Activated CD4-positive, alpha-beta T cell treated with anti-CD3 and anti-CD28 coated beads, Interleukin-2, amount 10 ng/mL, durations not matched to agents 7 days and 5 days (primary cell): ENCODE measurements at places on chromosomes 11 and 22. TPM values are rescaled to one million over a fixed set of nuclear protein-coding genes. Genes with fewer than 3 reads are reported as not detected.

DNA sequence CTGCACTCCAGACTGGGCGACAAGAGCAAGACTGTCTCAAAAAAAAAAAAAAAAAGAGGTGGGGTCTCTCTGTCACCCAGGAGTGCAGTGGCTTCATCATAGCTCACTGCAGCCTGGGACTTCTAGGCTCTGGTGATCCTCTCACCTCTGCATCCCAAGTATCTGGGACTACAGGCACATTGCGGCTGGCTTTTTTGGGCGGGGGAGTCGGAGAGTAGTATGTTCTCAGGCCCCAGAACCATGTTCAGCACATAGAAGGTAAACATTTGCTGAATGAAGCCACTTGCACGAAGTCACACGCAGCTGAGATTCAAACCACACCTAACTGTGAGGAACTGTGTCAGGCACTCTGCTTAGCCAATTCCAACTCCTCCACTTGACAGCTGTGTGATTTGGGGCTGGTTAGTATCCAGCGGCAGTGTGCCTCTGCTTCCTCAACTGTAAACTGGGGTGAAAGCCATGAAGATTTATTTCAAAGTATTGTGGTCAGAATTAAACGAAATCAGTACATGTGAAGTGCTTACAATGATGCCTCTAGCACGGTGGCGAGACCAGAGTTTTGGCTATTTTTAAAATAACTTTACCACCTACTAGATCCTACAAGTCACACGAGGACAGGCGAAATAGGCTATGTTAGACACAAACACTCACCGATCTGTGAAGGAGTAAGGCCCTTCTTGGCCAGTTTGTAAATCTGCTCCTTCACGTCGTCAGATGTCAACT is 789 bp downstream of the RPS13 start:
- DNase-seq, result peak; percentile 12

The OR5AP2 gene
- total RNA-seq, result not detected

GRCh38 chr11:126637795-126638175 is 282.3 kb downstream of the ST3GAL4 start:
- no peak for DNase-seq

GRCh38 chr11:130854483-130854882 is 61.8 kb downstream of the SNX19 start:
- no peak for DNase-seq

GRCh38 chr11:36360826-36361415 is 64.8 kb downstream of the PRR5L start:
- DNase-seq, result no peak

DNA sequence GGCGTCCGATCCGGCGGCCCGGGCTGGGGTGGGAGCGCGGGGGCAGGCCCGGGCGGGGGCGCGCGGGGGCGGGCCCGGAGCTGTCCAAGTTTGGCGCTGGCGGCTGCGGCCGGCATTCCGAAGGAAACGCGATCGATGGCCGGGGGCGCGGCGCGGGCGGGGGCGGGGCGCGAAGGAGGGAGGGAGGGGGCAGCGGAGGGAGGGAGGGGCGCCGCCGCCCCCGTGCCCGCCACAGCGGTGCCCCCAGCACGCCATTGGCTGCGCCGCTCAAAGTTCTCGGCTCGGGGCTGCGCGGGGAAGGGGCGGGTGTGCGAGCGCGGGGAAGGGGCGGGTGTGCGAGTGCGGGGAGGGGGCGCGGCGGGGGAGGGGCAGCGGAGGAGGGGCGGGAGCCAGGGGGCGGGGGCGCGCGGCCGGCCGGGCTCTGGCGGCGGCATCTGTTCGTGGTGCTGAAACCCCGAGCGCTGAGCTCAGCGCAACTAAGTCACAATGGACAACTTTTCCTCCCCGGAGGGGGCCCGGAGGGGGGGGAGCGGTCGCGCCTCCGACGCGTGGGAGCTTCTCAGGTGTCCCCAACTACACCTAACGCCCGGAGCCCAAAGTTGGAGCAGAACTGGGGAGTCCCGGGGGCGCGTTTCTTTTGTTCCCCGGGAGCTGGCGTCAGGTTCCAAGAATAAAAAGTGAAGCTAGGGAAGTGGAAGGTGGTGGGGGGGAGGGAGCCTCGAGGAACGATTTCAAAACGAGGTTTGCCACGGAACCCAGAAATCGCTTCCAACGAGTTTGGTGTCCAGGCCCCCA is 2.2 kb downstream of the PHF21B start:
- DNase-seq, result no peak

GRCh38 chr11:12066056-12066798 is 44.2 kb upstream of the MICAL2 start:
- DNase-seq, result no peak

- DNase-seq, result no peak
These were observed 8.4 kb upstream of the TNFRSF13C start for GRCh38 chr22:41935015-41935351.

DNA sequence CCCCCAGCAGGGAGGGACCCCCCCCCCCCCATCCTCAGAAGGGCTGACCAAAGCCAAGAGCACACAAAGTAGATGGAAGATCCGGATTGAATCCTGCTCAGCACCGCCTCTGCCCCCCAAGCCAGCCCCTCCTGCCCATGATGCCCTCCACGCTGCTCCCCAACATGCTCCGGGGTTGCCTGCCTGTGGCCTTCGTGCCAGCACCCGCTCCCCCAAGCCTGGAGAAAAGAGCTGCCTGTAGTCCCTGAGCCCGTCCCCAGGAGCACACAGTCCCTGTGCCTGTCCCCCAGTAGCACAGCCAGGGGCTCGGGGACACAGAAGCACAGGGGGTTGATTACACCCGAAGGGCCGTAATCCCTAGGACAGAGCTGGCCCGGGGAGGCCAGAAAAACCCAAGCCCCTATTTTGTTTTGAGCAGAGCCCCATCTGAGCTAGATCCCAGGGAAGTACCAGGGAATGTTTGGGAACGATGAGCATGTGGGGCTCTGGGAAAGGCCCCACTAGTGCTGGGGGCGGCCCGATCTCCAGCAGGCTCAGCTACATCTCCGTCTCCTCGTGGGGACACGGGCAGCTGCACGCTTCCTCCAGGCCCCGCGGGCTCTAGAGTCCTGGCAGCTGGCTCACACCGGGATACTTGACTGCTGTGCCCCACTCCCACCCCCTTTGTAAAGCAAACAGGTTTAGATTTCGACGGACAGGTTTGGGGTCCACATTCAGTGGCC is 66.7 kb downstream of the PHF21B start:
- DNase-seq, result no peak

GRCh38 chr11:126702987-126703386 is 297.6 kb downstream of the KIRREL3 start:
- no peak for DNase-seq

The CDC42EP2 gene
- total RNA-seq, result 0.25 TPM

The PRG3 gene
- total RNA-seq, result not detected

The OSBP2 gene
- total RNA-seq, result 1.1 TPM

DNA sequence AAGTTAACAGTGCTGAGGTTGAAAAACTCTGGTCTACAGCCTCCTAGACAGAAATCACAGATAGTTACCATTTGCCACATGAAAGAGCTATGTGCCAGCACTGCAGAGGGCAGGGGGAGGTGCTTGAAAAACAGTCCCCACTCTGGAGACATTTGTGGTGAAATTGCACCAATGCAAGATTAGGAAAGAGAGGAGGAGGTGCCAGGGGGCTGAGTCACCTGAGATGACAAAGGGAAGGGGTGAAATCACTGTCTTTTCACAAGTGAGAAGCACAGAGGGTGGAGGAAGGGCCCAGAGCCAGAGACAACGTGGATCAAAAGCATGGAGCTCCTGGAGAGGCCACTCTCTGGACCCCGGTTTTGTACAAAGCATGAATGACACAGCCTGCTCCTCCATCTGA is 196.3 kb downstream of the BUD13 start:
- no peak for DNase-seq

GRCh38 chr11:464316-464715 is 14.2 kb downstream of the PTDSS2 start:
- no peak for DNase-seq

The OR8D4 gene
- total RNA-seq, result not detected

GRCh38 chr11:19185516-19186052 is 16.2 kb downstream of the CSRP3 start:
- DNase-seq, result no peak

DNA sequence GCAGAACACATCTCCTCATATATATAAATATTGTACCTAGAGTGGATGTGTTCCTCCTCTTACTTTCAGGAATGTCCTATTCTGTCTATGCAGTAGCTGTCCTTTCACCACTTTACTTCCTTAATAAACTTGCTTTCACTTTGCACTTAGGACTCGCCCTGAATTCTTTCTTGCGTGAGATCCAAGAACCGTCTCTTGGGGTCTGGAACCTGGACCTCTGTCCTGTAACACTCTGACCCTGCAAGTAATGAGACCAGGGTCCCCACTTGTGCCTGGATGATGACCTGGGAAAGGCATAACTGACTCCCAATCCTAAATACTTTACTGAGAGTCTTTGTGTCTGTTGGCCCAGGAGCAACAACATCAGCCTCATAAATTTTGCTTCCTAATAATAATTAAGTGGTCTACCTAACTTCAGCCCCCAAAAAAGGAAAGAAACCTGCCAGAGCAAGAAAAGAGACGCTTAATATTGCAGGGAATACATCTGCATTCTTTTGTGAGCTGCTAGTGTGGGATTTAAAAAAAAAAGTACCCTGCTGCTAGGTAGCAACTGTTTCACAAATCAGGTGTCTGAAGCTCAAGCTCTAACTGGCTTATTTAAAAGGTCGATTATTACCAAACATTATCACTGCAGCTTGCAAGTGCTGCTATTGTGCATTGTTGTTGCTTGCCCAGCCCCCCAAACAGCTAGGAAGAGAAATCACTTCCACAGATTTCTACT is 69.3 kb downstream of the FAM168A start:
- DNase-seq, result no peak

GRCh38 chr11:113831314-113831713 is 44.1 kb downstream of the USP28 start:
- DNase-seq, result no peak

DNA sequence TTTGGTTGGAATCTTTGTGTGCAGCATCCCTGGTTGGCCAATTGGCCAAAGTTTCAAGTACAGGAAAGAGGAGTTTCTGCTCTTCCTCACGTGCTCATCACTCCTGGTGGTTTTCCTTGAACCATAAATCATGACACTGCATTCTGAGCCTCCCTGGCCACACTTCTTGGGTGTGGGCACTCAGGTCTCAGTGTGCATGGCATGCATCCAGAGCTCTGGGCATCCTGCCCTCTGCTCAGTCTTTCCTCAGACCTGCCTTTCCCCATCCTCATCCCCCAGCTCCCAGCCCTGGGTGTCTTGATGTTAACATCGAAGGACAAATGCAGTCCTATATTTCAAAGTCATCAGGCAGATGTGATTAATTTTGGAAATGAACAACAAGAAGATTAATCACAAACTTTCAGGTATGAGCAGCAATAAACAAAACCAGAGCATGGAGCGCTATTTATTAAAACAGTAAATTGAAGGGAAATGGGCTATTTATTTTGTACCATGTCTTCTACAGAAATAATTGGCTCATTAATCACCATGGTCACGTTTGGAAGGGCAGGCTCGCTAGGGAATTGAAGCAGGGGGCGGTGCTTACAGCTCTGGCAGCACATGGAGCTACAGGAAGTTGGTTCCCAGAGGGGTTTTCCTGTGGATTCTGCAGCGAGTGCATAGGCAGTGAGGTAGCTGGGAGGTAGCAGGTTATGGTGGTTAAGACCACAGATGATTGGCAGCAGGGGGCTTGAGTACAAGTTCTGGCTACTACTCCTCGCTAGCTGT is 89.6 kb downstream of the CSNK2A3 start:
- no peak for DNase-seq

DNA sequence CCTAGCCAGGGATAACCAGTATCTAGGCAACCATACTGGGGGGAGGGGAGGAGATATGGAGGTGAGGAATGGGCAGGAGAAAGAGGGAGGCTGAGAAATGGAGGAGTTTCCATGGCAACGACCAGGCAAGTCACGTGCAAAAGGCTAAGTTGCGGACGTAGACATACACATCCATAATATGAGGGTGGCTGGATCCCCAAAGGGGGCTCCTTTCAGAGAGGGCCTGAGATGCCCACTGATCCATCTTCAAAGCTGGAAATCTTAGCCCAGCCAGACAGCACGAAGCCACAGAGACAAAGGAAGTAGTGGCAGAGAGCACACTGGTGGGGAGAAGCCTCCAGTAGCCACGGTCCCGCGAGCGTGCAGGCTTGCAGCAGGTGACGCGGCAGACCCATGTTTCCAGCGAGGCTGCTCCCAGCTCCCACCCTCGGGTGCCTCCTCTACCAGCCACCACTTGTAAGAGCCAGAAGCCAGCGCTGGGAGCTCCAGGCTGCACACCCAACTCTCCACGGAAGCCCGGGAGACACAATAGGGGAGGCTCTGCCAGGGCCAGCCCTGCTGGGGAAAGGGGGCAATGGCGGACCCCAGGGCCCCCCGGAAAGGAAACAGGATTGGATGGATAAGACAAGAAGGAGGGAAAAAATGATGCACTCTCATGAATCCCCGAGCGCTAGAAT is 938 bp downstream of the FXYD6 start:
- peak; percentile 31 for DNase-seq

GRCh38 chr11:11446967-11447366 is 93.9 kb upstream of the CSNK2A3 start:
- no peak for DNase-seq

The DEFB131B gene
- total RNA-seq, result not detected

- no peak for DNase-seq
These were observed at the start of gene TMPRSS6 for GRCh38 chr22:37109242-37109917. TMPRSS6 (minus strand) TSS chr22:37109713; CDS start chr22:37103417, 6,296 bp downstream.

The ANGPTL5 gene
- not detected for total RNA-seq

- no peak for DNase-seq
These were observed 6.7 kb upstream of the SYT7 start for GRCh38 chr11:61587541-61587941.

The TMEM132A gene
- total RNA-seq, result 0.40 TPM

DNA sequence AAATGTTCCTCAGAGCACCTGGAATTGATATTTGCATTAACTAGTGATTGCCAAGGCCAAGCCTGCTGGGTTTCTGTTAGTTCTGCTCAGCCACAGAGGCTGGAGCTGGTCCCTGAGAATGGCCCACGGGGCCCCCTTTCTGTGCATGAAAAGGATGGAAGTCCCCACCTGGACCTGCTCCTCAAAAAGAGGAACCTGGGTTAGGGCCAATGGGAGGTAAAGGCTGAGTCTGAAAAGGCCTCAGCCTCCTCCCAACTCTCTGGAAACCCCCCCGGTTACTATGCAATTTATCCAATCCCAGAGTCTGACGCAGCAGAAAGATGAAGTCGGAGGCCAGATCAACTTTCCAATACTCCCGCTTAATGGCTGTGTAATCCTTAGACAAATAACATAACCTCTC is 6.8 kb upstream of the CREB3L1 start:
- no peak for DNase-seq

- DNase-seq, result no peak
These were observed 11.0 kb downstream of the CSTPP1 start for GRCh38 chr11:46947399-46948077.

- no peak for DNase-seq
These were observed 150.7 kb downstream of the BRD1 start for GRCh38 chr22:49676783-49677494.

The MTMR3 gene
- total RNA-seq, result 24.3 TPM

GRCh38 chr11:113114705-113115027 is 153.4 kb downstream of the NCAM1 start:
- DNase-seq, result no peak

The GLYAT gene
- not detected for total RNA-seq

The PHLDA2 gene
- 0.45 TPM for total RNA-seq

GRCh38 chr11:86555401-86555800 is 117.0 kb downstream of the ME3 start:
- DNase-seq, result no peak

The ELMOD1 gene
- total RNA-seq, result not detected

The TMEM86A gene
- total RNA-seq, result 0.25 TPM
